ENCODE measurements at places on chromosomes 4 and X. TPM values are rescaled to one million over a fixed set of nuclear protein-coding genes. Genes with fewer than 3 reads are reported as not detected.
A peak's percentile ranks its signal among the peaks of the same experiment; 100 is the strongest.

Gene PRKG2
- 0.58 TPM for total RNA-seq

Gene PHEX
- 22.4 TPM for total RNA-seq

Gene RNF212
- 3.8 TPM for total RNA-seq

Gene RHOXF2B
- total RNA-seq: not detected

Gene MFAP3L
- total RNA-seq: 1.0 TPM

Gene OTUD5
- 59.5 TPM for total RNA-seq

Gene FGF5
- total RNA-seq: not detected

Gene JCHAIN
- not detected for total RNA-seq

Gene TMSB15A
- total RNA-seq: 0.44 TPM

Gene CT45A5
- not detected for total RNA-seq

Gene PAGE1
- total RNA-seq: not detected

Gene SPINK2
- total RNA-seq: 1.3 TPM

Gene SORCS2
- total RNA-seq: not detected

Gene OFD1
- total RNA-seq: 27.4 TPM

Gene COX7B2
- total RNA-seq: not detected

Gene RAB33A
- total RNA-seq: 26.1 TPM

Gene EXOC1L
- total RNA-seq: not detected

DNA sequence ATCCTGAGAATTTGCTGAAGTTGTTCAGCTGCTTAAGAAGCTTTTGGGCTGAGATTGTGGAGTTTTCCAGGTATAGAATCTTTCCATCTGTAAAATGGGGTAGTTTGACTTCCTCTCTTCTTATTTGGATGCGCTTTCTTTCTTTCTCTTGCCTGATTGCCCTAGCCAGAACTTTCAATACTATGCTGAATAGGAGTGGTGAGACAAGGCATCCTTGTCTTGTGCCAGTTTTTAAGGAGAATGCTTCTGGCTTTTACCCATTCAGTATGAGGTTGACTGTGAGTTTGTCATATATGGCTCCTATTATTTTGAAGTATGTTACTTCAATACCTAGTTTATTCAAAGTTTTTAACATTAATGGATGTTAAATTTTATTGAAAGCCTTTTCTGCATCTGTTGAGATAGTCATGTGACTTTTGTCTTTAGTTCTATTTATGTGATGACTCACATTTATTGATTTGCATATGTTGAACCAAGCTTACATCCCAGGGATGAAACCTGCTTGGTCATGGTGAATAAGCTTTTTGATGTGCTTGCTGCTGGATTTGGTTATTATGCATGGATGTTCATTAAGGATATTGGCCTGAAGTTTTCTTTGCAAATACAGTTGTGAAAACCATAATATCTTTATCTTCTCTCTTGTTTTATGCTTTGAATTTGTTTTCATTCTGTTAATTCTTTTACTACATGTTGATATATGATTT lies 573.8 kb upstream of the NDST4 start:
- no peak for DNase-seq

DNA sequence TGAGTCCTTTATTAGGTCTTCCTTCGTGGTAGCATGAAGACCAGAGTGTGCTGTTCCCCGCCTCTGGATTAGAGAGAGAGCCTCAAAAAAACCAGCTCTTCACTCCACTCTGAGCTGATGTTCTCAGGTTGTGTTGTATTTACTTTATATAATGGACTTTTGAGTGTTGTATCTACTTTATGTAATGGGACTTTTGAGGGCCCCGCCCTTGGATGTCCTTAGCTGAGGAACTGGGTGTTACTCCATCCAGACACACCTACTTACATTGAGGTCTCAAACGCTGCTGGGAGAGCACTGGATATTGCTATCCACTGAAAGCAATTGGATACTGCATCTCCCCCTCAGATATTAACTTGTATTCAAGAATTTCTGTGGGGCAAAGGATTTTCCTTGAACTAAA lies 28.2 kb downstream of the ATP8A1 start:
- no peak for DNase-seq

GRCh38 chr4:153346563-153346962 lies 2.1 kb downstream of the MND1 start:
- DNase-seq: no peak

DNA sequence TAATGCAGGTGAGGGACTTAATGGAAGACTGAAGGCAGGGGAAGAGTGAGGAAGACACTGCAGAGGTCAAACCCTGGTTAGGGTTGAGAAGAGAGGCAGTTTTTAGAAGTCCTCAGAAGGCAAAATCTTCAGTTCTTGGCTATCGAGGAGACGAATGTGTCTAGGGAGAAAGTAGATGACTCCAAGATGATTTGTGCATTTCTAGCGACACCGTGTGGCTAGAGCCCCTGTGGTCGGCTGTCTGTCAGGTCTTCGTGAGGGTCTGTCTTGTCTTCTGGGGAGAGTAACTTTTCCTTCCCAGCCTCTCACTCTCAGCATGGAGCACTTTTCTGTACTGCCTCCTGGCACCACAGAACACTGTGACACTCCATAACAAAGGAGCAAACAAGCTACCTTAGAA lies 458.1 kb downstream of the STIM2 start:
- peak; percentile 6 for DNase-seq

- DNase-seq: no peak
Measured at GRCh38 chrX:66071126-66071525, 31.2 kb upstream of the VSIG4 start.

DNA sequence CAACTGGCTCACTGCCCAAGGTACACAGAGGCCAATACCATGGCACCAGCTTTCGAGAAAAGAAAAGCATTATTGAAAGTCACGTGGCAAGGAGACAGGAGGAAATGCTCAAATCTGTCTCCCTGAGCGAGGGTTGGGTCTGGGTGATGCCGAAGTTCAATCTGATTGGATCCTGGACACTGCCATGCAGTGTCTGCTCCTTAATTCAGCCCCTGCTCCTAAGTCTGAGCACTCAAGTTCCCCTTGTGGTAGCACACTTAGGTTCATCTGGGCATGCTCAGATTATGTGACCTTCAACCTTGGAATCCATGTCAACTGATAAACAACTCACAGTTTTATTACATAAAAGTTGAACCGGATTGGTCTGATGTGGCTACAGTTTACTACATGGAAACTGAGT lies 512.6 kb upstream of the GALNT7 start:
- DNase-seq: no peak

DNA sequence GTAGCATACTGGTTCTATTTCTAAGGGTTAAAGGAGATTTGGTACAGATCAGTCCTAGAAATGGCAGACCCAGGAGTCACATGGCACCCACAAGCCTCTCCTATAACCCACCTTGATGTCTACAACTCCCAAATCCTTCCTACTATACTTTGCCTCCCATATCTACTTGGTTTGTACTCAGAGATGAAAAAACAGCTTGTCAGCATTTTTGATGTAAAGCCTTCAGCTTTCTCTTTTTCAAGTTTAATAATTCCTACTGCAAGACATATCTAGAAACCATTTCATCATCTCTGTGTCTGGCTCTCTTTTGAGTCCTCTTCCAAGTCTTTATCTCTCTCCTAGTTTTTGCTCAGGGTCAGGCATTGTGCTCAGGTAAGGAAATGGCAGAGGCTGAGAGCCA lies 82.9 kb downstream of the NYX start:
- DNase-seq: no peak

DNA sequence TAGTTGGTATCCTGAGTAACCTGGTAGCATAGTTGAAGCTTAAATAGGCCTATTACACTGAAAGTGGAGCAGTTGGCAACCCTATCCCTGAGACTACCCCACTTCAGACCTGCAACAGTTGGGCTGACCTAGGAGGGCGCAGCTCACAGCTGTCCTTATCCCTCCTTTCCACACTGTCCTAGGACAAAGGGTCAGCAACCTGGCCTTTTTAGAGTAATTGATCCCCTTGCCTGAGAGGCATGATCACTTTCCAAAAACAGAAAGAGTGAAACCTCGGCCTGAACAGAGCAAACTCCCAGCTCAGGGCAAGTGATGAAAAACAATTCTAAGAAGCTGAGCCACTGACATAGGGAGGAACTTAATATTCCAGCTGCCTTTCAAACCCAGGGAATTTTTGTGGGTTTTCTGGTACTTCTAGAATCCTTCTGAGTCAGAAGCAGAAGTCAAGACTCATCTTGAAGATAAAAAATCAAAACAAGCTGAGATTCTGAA lies 94.9 kb upstream of the MYOZ2 start:
- DNase-seq: no peak

DNA sequence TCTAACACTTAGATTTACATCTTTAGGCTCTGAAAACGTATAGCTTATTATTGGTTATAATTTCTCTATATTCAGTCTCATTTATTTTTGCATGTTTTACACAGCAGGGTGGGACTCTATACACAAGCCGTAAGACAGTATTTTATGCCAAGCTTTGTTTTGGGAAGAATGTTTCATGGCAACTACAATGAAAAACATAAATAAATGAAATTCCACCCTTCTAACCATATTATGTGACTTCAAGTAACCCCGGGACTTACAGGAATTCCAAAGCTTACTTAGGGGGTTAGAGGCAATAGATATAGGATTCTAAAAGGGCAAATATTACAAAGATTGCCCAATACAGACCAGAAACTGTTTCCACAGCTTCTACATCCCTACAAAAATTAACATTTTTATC lies 370.9 kb downstream of the PRR32 start:
- no peak for DNase-seq
